ENCODE measurements at places on chromosomes 12 and 14.

DNA sequence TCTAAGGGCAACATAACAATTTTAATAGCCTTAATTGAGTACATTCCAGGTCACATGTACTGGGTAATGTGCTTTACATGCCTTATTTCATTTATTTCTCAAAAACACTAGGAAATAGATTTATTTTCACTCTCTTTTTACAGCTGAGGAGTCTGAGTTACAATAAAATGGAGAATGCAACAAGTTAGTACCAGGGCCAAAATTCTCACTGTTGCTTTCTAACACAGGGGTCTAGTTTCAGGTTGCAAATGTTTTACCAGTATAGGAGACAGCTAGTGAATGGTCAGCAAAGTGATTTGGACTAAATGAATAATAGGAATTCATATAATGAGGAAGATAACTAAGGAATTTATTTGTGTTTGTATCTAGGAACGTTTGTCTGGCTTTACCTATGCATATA is 137.3 kb downstream of the RASSF9 start:
- no peak for DNase-seq

DNA sequence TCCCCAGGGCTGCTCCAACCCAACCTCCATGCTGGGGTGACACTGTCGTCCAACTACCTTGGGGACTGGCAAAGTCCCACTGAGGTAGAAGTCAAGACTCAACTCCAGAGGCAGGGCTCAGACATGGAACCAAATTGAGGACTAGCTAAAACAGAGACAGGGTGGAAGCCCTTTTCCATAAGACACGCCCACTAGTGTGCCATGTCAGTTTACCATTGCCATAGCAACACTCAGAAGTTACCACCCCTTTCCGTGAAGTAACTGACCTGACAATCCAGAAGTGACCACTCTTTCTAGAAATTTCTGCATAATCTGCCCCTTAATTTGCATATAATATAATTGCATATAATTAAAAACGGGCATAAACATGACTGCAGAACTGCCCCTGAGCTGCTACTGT is 409.6 kb downstream of the MED13L start:
- no peak for DNase-seq

DNA sequence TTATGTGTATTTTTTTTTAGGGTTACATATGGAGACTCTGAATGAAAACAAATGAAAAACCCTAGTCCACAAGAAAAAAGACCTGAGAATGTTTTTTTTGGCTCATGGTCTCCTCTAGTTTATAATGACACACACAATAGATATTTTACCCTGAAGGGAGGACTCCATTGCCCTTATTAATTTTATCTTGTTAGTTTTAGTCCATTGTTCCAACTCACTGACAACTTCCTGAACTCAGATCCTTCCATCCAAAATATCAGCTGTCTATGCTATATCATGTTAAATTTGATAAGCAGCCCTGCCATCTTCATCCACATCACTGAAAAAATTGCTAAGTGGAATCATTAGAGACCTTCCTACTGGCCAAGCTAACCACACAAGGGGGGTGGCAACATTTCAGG is 232.1 kb downstream of the MON2 start:
- DNase-seq = no peak

- no peak for DNase-seq
These were observed 4.7 kb downstream of the CHGA start for GRCh38 chr14:92927349-92928257.

- no peak for DNase-seq
These were observed 59.5 kb upstream of the ARHGAP5 start for GRCh38 chr14:32017587-32017986.

Data from stimulated activated CD4-positive, alpha-beta T cell treated with anti-CD3 and anti-CD28 coated beads, Interleukin-4, amount 100 ng/mL, for 4 hours (primary cell).